ENCODE measurements at places on chromosomes 5 and 9.

GRCh38 chr5:171420431-171421241 lies 1.2 kb downstream of the FGF18 start:
- DNase-seq: peak; percentile 21

DNA sequence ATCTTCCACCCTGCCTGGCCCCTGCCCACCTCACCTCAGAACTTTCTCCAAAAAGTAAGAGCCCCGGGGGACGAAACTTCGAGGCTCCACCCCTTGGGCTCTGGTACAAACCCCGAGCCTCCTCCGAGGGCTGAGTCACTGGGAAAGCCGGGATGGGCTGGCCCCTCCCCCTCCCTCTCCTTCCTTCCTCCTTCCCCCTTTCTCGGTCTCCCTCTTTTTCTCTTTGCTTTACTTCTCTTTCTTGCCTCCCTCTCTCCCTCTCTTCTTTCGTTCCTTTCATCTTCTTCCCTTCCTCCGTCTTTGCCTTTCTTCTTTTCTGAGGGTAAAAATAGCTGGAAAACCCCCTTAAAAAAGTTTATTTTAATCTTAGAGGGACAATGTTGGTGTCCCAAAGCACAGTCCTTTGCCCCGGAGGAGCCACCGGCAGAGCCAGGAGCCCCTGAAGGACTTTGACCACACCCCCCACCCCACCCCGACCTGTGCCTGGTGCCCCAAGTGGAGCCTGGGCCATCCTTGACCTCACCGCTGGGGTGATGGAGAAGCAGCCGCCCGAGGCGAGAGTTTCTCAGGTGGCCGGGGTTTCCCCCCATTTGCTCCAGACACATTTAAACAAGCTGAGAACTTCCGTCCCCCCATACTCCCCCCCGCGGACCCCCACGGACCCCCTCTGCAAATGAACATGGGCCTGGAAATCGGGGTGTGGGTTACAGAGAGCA lies 5.7 kb upstream of the NOTCH1 start:
- no peak for DNase-seq

DNA sequence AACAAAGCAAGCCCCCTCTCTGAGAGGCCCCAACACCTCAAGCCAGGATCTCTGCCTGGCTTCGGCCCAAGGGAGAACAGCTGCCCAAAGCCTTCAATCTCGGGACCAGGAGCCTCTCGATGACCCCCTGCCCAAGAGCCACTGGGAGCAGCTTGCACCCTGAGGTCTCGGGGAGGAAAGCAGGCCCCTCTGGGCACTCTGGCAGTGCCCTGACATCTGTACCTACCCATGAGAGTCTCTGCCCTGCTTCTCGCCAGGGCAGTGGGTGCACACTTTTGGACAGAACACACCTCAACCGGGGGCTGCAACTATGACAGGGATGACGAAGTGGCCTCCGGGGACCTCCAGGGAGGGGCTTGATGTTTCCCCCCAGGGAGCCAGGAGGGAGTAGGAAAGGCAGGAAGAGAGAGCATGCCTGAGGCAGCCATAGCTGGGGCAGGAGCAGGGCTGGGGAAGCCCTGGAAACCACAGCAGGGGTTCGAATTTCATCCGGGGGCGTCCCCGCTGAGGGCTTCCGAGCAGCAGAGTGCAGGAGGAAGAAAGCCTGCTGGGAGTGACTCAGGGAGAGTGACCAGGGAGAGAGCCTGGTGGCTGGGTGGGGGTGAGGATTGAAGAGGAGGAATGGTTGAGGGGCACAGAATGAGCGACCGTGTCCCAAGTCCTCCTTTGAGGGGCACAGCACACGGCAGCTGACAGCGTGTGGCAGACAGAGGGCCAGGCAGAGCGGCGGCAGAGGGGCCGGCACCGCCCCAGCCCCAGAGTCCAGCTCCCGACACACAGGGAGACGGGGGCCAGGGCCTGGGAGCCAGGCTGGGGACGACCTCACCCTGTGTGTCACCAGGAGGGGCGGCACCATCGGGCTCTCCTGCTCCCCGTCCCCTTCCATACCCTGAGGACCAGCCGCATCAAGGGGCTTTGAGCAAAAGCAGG lies 1.8 kb downstream of the LPCAT1 start:
- no peak for DNase-seq

- DNase-seq: no peak
These were observed 3.1 kb downstream of the PTCH1 start for GRCh38 chr9:95513711-95514110.

GRCh38 chr5:171632616-171633015 lies 153.0 kb upstream of the SMIM23 start:
- DNase-seq: no peak

DNA sequence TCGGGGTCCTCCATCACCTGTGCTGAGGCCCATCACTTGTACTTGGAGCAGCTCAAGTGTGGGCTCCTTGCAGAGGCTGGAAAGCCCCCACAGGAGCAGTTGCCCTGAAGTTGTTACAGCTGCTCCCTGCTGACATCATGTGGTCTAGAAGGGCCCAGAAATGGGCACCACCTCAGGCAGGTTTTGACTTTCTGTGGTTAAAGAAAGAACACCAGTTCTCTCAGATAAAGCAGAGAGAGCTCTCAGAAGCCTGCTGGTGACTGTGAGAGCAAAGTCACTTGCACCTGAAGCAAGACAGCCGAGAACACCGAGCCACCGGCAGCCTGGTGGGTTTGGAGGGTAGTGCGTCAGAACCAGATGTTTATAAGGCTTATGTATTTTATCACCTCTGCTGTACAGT lies 70.4 kb downstream of the MVB12B start:
- DNase-seq: no peak
